ENCODE measurements at places on chromosomes 4 and X. TPM values are rescaled to one million over a fixed set of nuclear protein-coding genes. Genes with fewer than 3 reads are reported as not detected.

Gene ZFP92
- 0.26 TPM for total RNA-seq

Gene SNCA
- total RNA-seq = 121 TPM

Gene CSAG1
- not detected for total RNA-seq

Gene RADX
- total RNA-seq = 0.09 TPM

Gene LNX1
- 13.5 TPM for total RNA-seq

Gene GPR50
- not detected for total RNA-seq

Gene TMPRSS11F
- total RNA-seq = not detected

Gene BEX4
- total RNA-seq = 31.6 TPM

Gene F8A1
- 2.1 TPM for total RNA-seq

Gene GUCY1A1
- 163 TPM for total RNA-seq

Gene GRIA2
- not detected for total RNA-seq

Gene GABRG1
- total RNA-seq = not detected

Gene G3BP2
- 195 TPM for total RNA-seq

Data from dermis lymphatic vessel endothelial cell (primary cell).